Common myeloid progenitor, CD34-positive (primary cell): ENCODE measurements at places on chromosomes 4 and X.

DNA sequence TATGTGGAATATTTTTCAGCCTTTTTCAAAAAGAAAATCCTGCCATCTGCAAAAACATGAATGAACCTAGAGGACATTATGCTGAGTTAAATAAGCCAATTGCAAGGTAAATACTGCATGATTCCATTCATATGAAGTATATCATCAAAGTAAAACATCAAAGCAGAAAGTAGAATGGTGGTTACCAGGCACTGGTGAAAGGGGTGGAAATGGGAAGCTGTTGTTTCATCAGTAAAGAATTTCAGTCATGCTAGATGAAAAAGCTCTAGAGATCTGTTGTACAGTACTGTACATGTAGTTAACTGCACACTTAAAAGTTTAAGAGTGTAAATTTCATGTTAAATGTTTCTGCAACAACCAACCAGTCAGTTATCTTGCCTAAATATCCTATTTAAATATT is 196.8 kb upstream of the ADGRL3 start:
- DNase-seq, result no peak

DNA sequence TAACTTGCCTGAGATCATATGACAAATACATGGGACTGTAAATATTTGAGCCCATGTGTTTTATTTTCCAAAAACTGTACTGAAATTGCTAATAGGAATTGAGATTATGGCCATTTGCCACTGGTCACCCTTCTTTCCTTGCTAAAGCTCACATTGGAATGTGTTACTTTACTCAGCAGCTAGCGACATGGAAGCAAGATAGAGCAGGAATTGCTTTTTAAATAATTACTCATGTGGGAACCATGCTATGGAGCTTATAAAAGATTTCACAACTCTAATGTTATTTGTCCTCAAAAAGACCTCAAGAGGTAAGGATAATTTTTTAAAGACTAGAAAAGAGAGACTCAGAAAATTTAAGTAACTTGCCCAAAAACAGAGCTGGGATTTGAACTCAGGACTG is 48.8 kb upstream of the AFAP1 start:
- no peak for DNase-seq

GRCh38 chr4:47752214-47752613 is 85.7 kb downstream of the CORIN start:
- no peak for DNase-seq

DNA sequence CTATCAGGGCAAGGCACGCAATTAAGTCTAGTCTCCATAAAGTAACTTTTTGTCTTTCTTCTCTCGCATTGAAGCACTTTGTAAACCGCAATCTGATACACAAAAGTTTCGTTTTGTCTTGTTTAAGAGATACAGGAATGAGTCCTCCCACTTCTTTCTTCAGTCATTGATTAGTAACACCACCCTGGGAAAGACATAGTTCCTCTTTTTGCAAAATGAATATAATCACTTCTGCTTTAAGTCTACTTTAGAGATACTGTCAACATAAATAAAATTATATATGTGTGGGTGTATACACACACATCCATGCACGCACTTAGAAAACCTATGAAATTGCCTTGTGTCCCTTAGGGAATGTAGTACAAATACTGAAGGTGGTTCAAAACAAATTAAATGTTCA is 11.7 kb downstream of the COQ2 start:
- DNase-seq, result peak; percentile 48

GRCh38 chrX:48999030-48999429 is 3.0 kb downstream of the GRIPAP1 start:
- DNase-seq, result no peak

DNA sequence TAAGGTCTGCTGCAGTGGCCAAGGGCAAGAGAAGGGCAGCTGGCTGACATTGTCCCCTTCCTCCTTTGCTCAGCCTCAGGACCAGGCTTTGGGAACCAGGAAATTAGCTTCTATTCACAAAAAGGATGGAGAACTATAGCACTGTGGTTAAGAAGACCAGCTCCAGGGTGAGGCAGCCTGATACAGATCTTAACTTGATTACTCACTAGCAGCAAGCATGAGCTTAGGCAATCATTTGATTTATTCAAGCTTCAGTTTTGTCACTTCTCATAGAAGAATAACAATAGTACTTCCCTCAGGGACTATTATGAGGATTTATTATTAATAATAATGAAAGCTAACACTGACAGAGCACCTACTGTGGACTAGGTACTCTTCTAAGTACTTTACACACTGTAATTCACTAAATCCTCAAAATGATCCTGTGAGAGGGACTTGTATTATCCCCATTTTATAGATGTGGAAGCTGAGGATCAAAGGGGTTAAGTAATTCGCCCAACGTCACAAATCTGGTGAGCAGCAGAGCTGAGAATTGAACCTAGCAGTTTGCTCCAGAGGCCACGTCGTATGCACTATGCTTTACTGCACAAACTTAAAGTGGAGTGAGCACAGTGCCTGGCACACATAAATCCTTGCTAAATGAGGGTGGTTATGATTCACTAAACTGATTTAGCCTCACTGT is 130.4 kb upstream of the PAK3 start:
- no peak for DNase-seq

DNA sequence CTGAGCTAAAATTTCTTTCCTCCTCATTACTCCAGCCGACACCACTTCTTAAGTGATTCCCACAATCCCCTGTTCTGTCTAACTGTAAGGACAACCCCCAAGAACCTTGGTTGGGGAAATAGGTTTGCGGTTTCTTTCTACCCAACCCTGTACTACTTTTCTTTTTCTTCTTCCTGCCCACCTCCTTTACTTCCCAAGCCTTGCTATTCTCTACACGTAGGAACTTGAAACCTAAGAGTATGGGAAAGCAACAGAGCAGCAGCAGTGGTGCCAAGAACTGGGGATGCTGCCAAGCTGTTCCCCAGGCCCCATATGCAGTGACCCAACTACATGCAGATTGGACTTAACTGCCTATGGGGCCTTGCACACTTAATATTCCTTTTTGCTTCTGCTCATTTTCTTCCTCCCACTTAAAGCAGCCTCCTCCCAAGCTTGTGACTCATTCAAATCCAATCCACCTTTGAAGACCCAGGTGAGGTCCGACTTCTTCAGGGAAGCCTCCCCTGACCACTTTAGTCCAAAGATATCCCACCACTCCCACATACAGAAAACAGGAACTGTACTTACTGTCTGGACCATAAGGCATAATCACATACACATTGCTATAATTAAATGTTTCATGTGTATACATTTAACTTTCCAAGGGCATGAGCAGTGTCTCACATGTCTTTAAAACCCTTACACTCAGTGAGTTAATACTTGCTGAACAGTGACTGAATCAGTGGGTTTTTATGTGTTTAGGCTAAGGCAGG is 1.7 kb downstream of the FAM120C start:
- no peak for DNase-seq

- peak; percentile 72 for DNase-seq
These were observed 50.6 kb downstream of the LGI2 start for GRCh38 chr4:24980064-24980690.

DNA sequence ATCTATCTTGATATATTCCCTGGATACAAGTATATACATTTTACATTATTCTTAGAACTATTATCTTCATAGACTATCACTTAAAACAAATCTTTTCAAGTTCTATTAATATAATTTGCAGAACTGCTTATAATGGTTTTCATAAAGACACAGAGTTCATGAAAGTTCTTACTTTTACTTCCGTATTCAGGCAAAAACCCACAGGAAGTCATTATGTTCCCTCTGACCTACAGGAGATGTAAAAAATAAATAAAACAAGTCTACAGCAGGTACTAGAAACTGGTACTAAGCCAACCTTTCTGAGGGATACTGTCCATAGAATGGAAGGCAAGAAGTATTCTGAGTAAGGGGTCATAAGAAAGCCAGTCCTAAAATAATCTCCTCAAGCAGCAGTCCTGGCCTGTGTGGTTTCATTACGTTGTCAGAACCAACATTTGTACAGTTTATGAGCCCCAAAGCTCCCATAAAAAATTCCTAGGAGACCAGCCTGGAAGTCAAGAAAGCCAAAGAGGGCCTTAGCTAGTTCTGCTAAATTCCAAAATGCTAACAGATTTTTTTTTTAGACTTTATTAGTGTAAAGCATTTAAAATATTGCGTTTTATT is 68.6 kb downstream of the CAMK2D start:
- peak; percentile 17 for DNase-seq

DNA sequence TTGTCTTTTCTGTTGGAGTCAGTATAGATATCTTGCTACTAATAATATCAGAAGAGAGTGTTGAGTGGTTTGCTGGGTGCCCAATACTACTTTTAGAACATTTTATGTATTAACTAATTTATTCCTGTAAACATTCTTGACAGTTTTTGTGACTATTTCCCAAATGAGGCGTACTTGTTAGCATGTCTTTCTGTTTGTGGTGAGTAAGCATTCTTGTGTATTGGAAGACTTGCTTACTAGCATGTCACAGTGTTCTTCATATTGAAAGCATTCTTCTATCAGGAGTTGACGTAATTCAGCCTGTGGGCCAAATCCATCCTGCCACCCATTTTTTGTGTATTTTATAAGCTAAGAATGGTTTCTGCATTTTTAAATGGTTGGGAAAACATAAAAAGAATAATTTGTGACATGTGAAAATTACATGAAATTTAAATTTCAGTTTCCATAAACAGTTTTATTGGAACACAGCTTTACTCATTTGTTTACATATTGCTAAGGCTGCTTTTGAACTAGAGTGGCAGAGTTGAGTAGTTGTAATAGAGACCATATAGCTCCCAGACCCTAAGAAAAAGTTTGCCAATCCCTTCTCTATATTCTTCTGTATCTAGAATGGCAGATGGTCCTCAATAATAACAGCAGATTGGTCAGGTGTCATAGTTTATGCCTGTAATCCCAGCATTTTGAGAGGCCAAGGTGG is 20.4 kb downstream of the REPS2 start:
- DNase-seq, result no peak

DNA sequence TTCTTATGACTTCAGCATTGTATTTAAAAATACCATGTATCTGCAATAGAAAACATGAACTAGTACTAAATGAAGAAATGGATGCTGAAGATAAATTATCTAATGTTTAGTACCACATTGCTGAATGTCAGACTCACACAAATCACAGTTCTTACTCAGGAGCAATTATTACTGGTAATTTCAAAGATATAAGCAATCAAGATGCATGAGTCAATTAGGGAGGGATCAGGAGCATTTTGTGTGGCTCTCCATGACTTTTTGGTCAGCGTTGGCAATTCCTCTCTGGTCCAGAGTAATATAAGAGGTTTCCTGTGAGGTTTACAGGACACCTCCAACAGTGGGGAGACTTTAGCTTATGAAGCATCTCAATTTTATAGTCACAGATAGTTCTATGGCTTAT is 167.0 kb upstream of the PCDH7 start:
- no peak for DNase-seq
